Activated B cell treated with CpG ODN at 0.5 μM for 24 hours (primary cell): ENCODE measurements at places on chromosomes 5 and 9.

GRCh38 chr5:151504006-151504405 is 56.6 kb downstream of the SLC36A1 start:
- no peak overlapping the region for H3K27ac ChIP-seq
- H3K4me1 ChIP-seq, result peaks cover 9% of the 10 kb centered on the region
- no peaks in the 10 kb centered on the region for H3K27me3 ChIP-seq

GRCh38 chr5:170436335-170436734 is 47.2 kb upstream of the KCNMB1 start:
- no peak for DNase-seq
- peaks cover 5% of the 10 kb centered on the region for H3K27me3 ChIP-seq
- no peak overlapping the region for H3K27ac ChIP-seq
- H3K36me3 ChIP-seq, result no peaks in the 10 kb centered on the region
- H3K4me3 ChIP-seq, result no peak overlapping the region

GRCh38 chr9:88312045-88312444 is 76.2 kb upstream of the SPIN1 start:
- H3K27me3 ChIP-seq, result peaks cover 8% of the 10 kb centered on the region
- no peaks in the 10 kb centered on the region for H3K4me1 ChIP-seq
- DNase-seq, result no peak
- no peak overlapping the region for H3K27ac ChIP-seq
- H3K4me3 ChIP-seq, result no peak overlapping the region

DNA sequence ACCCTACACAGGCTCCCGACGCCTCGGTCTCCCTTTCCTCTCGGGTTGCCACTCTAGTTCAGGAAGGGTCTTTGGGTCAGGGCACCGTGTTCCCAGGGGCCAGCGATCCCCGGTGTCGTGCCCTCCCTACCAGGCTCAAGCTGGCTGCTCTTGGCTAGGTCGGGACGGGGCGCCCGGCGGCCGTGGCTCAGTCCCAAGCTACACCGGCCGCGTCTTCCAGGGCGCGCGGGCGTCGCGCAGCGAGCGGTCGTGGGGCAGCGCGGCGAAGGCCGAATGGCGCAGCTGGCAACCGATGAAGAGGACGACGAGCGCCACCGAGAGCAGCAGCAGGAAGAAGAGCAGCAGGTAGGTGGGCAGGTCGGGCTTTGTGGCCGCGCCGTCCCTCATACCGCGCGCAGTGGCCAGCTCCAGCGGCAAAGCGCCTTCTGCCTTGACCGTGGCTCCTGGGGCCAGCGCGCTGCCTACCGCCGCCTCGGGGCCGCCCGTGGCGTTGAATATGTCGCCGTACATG is 892 bp downstream of the SMIM32 start:
- H3K36me3 ChIP-seq, result peaks cover 14% of the 10 kb centered on the region
- no peak overlapping the region for H3K27ac ChIP-seq
- peaks cover 8% of the 10 kb centered on the region for H3K4me1 ChIP-seq

- no peaks in the 10 kb centered on the region for H3K27me3 ChIP-seq
- no peak overlapping the region for H3K27ac ChIP-seq
- H3K4me3 ChIP-seq, result no peak overlapping the region
- H3K36me3 ChIP-seq, result peaks cover 55% of the 10 kb centered on the region
- H3K4me1 ChIP-seq, result no peaks in the 10 kb centered on the region
Observed at GRCh38 chr5:169913479-169913878, 66.8 kb downstream of the INSYN2B start.

DNA sequence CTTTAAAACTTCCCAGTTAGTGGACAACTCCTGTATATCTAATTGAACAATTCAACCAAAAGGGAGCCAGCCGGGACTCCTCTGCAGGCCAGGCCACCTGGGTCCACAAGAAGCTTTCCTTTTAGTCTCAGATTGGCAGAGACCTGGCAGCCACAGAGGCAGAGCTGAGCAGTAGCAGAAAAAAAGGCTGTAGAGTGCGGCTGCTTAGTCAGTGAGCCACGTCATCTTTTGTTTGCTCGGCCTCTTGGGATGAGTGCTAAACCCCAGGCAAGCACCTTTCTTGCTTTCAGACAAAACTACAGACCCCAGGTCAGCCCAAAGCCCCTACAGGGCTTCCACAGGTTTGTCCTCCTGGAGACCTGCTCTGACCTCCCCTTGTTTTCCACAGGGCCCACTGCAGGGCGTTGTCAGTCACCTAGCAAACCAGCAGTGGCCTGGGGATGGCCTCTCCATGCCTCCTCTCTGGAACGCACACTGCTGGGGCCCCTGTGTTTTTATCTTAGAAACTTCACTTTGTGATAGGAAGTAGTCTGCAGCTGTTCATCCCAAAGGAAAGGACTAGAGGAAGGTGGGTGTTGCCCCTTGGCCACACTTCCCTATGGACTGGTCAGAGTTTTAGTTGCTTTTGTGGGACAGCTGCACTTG is 49.9 kb downstream of the SHB start:
- H3K4me3 ChIP-seq, result no peak overlapping the region
- H3K4me1 ChIP-seq, result no peaks in the 10 kb centered on the region
- H3K27ac ChIP-seq, result no peak overlapping the region
- peaks cover 3% of the 10 kb centered on the region for H3K27me3 ChIP-seq

DNA sequence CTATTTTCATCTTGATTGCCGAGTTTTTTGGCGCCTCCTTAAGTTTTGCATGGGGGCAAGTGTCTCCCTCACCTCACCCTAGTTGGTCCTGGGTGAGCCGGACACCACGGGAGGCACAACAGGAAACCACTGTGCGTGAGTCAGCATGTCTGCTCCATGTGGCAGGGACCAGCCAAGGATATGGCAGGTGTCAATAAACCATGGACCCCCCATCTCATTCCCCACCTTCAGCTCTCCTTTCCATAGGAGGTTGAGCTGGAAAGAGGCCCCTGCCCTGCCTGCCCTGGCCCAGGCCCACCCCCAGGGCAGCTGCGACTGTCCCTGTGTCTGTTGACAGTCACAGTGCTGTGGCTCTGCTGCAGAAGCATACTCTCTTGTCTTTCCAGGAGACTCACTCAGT is 3.1 kb downstream of the SPACA9 start:
- no peak overlapping the region for H3K4me3 ChIP-seq
- no peak for DNase-seq
- H3K4me1 ChIP-seq, result peaks cover 30% of the 10 kb centered on the region
- H3K27me3 ChIP-seq, result no peaks in the 10 kb centered on the region
- no peak overlapping the region for H3K27ac ChIP-seq

DNA sequence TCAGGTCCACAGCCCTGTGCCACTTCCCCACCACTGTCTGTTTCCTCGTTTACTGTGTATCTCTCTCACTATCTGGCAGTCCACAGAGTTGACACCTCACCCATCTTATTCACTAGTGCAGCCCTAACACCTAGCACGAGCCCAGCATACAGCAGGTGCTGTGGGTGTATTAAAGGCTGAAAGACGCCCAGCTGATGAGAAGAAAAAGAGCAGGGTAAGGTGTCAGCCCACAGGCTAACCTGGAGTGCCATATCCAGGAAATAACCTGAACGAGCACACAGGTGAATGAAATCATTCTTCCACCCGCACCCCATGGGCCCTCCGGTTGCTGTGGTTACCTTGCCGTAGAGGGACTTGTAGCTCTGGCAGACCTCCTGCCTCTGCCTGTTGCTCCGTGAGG is 18.6 kb downstream of the ANXA6 start:
- no peaks in the 10 kb centered on the region for H3K27me3 ChIP-seq
- no peak overlapping the region for H3K4me3 ChIP-seq
- peaks cover 89% of the 10 kb centered on the region for H3K36me3 ChIP-seq
- H3K4me1 ChIP-seq, result peaks cover 81% of the 10 kb centered on the region
- no peak for DNase-seq
- peak overlapping the region; percentile 70 for H3K27ac ChIP-seq

GRCh38 chr5:67335426-67335825 is 138.8 kb upstream of the CD180 start:
- peaks cover 16% of the 10 kb centered on the region for H3K27me3 ChIP-seq
- H3K4me1 ChIP-seq, result no peaks in the 10 kb centered on the region
- no peak overlapping the region for H3K4me3 ChIP-seq
- no peak for DNase-seq

DNA sequence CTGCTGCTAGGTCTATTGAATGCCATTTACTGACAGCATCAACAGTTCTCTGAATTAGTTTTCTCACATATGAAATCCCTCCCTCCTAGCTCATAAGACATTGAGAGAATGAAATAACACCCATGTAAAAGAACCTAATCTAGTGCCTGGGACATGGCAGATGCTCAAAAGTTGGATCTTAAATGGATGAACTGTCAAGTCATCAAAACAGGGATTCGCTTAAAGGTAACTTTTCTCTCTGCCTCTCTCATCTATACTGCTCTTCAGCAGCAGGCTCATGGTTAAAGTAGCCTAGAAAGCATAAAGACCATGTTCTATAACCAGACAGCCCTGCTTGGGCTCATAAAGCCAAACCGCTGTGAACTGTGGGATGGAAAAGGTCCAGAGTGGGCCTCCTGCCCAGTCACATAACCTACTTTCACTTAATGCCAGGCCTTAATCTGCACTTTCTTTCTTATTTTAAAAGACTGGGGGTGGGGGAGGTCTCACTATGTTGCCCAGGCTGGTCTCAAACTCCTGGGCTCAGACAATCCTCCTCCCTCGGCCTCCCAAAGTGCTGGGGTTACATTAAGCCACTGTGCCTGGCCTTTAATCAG is 3.7 kb downstream of the TMEM245 start:
- H3K4me1 ChIP-seq, result peaks cover 64% of the 10 kb centered on the region
- peaks cover 14% of the 10 kb centered on the region for H3K36me3 ChIP-seq
- H3K4me3 ChIP-seq, result no peak overlapping the region
- DNase-seq, result no peak
- H3K27ac ChIP-seq, result no peak overlapping the region
- no peaks in the 10 kb centered on the region for H3K27me3 ChIP-seq

DNA sequence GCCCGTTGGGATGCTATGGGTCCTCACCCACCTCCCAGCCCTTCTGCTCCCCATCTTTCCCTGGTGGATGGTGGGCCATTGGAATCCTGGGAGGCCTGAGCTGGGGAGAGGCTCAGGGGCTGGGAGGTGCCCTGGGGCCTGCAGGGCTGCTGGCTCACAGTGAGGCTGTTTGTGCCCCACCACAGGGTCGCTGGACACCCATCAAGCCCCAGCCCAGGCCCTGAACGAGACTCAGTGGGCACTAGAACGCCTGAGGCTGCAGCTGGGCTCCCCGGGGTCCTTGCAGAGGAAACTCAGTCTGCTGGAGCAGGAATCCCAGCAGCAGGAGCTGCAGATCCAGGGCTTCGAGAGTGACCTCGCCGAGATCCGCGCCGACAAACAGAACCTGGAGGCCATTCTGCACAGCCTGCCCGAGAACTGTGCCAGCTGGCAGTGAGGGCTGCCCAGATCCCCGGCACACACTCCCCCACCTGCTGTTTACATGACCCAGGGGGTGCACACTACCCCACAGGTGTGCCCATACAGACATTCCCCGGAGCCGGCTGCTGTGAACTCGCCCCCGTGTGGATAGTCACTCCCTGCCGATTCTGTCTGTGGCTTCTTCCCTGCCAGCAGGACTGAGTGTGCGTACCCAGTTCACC is 4.9 kb upstream of the AIF1L start:
- no peak overlapping the region for H3K4me3 ChIP-seq
- H3K36me3 ChIP-seq, result no peaks in the 10 kb centered on the region
- peaks cover 26% of the 10 kb centered on the region for H3K27me3 ChIP-seq
- H3K27ac ChIP-seq, result no peak overlapping the region
- H3K4me1 ChIP-seq, result peaks cover 5% of the 10 kb centered on the region
